ENCODE measurements at places on chromosomes 3 and 15.

- ATAC-seq = no peak
Observed at GRCh38 chr15:64558460-64559179, 98.2 kb downstream of the ZNF609 start.

GRCh38 chr15:83538682-83539081, 91.5 kb downstream of the SH3GL3 start:
- ATAC-seq = peak; percentile 20

- no peak for ATAC-seq
Observed at GRCh38 chr3:156803952-156804741, 22.0 kb upstream of the LEKR1 start.

DNA sequence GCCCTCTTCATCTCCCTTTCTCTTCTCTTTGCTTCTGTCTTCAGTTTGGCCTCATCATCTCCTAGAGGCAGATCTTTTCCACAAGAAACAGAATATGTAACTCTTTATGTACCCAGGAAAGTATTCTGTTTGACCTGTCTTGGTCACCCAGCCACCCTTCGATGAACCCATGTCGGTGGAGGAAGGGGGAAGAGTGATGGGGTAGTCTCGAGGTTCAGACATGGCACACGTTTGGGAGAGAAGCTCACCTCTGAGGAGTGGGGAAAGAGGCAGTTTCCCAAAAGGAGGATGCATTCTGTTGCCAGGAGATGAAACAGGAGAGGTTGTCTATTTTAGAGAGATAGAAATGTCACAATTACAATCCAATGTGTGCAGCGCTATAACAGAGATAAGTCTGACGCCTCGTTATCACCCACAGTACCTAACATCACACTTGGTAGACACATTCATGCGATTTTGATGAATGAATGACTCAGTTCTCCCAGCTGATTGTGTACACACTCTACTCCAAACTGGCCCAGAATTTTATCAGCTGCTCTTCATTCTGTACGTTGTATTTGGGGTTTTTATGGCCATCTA, 722 bp upstream of the CCDC50 start:
- peak; percentile 8 for ATAC-seq

DNA sequence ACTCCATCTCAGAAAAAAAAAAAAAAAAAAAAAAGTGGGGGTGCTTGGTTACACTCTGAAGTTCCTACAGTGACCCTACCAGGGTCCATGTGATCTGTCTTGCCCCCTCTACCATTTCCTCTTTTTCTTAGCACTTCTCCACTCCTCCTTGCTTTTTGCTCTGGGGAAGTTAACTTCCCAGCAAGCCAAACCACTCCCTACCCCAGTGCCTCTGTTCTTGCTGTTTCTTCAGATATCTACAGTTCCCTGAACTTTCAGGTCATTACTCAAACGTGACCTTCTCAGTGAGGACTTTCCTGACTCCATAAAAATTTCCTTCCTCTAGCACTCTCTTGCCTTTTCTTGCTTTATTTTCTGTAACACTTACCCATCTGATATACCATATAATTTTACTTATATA, 61.1 kb upstream of the GCNT3 start:
- no peak for ATAC-seq

DNA sequence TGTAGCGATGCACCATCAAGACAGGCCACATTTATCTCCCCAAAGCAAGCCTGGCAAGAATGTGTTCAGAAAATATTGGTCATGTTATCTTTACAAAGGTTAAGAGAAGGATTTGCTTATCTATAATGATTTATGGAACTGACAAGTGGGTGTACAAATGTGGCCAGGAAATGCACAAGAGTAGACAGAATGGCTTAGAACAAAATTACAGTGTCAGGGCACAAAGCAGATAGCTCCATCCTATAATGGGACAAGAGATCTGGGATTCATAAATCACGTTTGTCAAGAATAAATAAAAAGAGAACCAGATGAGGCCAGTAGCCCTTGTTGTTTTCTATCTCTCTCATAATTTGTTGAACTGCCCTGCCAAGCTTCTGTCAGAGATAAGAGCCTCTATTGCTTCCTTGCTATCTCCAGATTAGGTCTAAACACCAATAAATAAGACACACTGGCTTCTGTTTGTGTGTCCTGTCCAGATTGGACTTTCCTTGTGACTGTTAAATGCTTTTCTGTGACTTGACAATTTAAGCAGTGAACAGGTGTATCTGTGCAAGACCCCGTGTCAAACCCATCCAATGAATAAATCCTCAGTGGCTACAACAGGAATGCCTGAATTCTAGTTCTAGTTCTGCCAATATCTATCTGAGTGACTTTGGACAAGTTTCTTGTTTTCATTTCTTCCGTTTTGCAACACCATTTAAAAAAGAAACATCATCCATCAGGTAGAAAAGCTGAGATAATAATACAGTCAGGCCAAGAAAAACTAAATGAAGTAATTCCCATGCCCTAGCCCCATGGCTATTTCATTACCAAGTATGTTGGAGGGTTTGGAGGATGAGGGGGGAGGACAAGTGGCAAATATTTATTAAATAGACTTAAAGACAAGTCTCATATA, 157.2 kb downstream of the DCLK3 start:
- ATAC-seq = no peak

DNA sequence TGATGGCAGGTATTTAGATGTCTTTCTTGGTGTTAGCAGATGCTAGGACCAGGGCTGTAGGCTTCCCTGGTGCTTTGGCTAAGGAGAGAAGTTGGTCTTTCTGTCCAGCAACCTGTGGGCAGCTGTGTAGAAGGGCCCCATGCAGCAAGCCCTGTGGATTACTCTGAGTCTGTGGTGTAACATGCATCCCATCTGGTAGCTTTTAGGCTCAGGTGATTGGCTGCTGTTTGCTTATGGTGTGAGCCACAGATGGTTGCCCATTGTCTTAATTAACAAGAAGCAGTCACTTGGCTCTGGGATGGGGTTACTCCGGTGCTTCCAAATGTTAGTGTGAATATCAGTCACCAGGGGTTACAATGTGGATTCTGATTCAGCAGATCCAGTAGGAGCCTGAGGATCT, 368.6 kb upstream of the C2CD4B start:
- no peak for ATAC-seq

GRCh38 chr3:113103588-113103987, 107.8 kb upstream of the BOC start:
- no peak for ATAC-seq

DNA sequence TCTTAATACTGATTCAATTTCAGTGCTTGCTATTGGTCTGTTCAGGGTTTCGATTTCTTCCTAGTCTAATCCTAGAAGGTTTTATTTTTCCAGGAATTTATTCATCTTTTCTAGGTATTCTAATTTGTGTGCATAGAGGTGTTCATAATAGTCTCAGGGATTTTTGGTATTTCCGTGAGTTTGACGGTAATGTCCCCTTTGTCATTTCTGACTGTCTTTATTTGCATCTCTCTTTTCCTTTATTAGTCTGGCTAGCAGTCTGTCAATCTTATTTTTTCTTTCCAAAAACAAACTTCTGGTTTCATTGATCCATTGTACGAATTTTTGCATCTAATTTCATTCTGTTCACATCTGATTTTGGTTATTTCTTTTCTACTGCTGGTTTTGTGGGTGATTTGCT, 35.2 kb upstream of the CD200R1L start:
- ATAC-seq = no peak

- ATAC-seq = no peak
Observed at GRCh38 chr3:49018707-49019006, 277 bp upstream of the DALRD3 start.

GRCh38 chr3:51500632-51501131, 867 bp upstream of the DCAF1 start:
- ATAC-seq = no peak

DNA sequence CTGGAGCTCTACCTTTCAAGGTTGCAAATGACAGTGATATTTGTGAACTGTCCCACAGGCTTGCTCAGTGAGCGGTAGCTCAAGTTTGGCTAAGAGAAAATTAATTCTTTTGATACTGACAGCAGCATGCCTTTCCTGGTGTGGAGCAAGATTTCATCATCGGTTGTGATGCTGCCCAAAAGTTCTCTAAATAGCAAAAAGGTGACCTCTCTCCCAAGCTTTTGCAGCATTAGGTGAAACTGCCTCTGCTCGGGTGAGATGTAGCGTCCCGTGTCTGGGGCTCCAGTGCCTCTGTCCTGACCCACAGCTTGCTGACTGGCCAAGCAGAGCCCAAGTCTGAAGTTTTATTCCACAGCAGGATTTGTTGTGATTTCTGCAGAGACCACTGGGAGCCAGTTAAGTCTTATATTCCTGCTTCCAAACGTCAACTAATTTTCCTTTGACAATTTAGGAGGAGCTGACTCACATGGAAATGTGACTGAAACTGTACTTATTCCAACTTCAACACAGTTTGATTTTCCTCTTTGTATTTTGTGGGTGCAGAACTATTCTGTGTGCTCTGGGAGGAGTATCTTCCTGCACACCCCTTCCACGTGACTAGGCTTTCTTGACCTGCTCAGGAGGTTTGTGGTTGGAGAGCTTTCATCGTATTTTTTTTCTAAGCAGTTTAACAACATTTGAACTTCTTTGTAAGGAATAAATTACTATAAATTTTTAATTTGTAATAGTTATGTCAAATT, 5.9 kb downstream of the SYNM start:
- ATAC-seq = no peak

DNA sequence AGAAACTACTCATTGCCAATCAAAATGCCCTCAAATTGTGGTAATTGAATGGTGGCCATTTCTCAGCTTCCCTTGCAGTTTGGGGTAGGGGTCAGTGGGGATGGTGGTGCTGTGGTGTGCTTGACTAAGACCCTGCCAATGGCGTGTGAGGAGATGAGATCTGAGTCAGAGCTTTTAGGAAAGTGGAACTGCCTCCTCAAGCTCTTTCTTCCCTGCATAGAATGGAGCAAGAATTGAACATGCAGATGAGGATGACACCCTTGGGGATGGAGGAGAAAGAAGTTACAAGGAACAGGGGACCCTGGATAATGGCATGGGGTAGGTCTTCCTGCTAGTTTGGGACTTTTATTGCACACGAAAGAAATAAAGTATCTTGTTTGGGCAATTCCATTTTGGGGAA, 188.0 kb downstream of the PEX5L start:
- ATAC-seq = no peak

GRCh38 chr3:148044151-148044550, 635.0 kb downstream of the ZIC1 start:
- no peak for ATAC-seq

- peak; percentile 27 for ATAC-seq
Observed at GRCh38 chr3:43747641-43748040, 56.9 kb downstream of the ABHD5 start.

DNA sequence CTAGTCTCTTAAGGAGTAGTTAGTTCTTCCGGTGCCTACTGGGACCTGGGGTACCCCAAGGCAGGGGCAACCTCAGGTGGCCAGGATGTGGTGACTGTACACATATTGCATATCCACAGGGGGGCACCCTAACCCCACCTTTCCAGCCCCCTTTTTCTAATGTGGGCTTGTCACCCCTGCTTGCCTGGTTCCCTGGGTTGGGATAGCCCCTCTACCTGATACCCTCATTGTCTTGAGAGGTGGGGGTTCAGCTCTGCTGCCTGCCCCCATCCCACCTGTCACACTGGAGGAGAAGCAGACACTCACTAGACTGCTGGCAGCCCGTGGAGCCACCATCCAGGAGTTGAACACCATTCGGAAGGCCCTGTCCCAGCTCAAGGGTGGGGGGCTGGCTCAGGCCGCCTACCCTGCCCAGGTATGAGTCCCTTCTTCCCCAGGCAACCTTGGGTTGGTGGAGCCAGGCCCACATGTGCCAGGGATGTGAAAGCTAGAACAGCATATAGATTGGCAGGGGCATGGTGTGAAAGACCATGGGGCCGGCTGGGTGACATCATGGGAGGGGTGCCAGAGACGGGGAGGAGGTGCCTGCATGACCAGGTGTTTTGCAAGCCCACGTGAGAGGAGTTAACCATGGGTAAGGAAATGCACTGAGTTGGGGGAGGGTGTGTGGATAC, 4.0 kb downstream of the GLYCTK start:
- no peak for ATAC-seq

- ATAC-seq = no peak
Observed at GRCh38 chr3:54511766-54512365, 389.5 kb downstream of the CACNA2D3 start.
